NCI-H748 treated with DMSO at 0.1 percent for 48 hours (cell line): ENCODE measurements at places on chromosomes 1 and 21.

GRCh38 chr1:212062832-212063438 lies 27.4 kb downstream of the DTL start:
- DNase-seq: peak; percentile 2

DNA sequence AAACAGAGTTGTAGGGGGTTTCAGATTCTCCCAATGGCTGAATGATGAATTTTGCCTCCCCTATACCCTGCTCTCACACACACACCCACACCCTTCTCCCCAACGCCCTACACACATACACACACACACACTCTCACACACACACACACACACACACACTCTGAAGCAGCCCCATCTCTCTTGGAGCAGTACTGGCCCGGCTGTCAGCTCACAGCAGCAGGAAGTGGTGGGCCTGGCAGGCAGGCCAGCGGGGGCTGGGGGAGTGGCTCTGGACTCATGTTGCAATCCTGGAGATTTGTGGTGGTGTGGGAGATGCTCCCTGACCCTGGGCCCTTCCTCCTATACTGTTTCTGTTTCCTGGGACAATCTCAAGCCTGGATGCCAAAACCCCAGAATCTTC lies 2.2 kb downstream of the IKBKE start:
- no peak for DNase-seq

GRCh38 chr1:84412316-84412942 lies 14.1 kb downstream of the DNASE2B start:
- DNase-seq: no peak

- DNase-seq: no peak
These were observed 3.4 kb downstream of the HCRTR1 start for GRCh38 chr1:31620631-31621497.

GRCh38 chr1:107247679-107248078 lies 106.8 kb downstream of the NTNG1 start:
- no peak for DNase-seq

DNA sequence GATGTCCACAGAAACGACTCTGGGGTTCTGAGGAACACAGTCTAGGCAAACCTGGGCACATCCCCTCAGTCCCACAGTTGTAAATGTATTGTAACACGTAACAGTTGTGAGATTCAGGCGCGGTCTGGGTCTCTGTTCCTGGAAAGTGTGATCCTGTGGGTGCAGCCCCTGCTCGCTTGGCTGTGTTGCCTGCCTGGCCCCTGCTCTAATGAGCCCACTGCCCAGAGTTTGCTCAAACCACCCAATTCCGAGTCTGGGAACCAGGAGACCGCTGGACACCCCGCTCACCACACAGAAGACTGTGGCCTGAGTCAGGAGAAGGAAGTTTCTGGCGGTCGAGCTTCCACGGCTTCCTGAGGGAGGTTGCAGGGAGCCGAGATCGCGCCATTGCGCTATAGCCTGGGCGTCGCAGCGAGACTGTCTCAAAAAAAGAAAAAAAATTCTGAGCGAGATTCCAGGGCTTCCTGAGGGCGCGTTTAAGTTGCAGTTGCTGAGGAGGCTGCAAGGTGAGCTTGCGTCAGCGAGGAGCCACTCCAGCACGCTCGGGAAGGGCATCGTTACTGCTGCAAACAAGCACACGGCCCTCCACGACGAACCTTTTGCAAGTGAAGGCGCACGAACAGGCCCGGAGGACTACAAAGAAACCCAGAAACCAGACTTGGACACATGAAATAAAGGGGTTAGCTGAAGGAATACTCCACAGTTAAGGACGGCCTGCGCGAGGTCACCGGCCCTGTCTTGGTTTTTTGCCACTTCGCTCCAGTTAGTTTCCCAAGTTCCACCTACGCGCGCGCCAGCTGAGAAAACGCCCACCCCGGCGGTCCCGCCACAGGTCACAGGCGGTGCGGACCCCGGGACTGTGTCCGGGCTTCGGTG lies 1.1 kb downstream of the C21orf58 start:
- DNase-seq: peak; percentile 17

DNA sequence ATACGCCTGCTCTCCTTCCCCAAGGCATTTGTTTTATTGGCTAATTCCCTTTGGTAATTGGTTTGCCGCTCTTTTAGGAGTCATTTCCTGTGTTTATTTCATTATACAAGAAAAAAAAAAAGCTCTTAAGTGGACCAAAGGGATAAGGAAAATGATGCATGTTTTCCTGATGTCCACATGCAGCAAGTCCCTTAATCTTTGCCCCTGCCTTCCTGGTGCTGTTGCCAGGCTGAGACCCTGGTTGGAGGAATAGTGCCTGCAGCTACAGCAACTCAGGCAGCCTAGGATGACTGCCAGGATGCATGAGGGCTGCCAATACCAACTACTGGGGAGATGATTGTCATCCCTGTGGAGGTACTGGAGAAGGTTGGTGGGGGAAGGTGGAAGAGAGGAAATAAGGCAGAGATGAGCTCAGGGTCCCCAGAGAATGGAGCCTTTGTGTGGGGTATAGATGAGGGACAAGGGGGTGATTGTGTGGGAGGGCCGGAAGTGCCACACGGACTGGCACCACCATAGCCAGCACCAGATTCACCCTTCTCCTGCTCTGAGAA lies 6.1 kb upstream of the GATAD2B start:
- DNase-seq: no peak

GRCh38 chr1:64453688-64454087 lies 16.2 kb upstream of the CACHD1 start:
- DNase-seq: no peak

DNA sequence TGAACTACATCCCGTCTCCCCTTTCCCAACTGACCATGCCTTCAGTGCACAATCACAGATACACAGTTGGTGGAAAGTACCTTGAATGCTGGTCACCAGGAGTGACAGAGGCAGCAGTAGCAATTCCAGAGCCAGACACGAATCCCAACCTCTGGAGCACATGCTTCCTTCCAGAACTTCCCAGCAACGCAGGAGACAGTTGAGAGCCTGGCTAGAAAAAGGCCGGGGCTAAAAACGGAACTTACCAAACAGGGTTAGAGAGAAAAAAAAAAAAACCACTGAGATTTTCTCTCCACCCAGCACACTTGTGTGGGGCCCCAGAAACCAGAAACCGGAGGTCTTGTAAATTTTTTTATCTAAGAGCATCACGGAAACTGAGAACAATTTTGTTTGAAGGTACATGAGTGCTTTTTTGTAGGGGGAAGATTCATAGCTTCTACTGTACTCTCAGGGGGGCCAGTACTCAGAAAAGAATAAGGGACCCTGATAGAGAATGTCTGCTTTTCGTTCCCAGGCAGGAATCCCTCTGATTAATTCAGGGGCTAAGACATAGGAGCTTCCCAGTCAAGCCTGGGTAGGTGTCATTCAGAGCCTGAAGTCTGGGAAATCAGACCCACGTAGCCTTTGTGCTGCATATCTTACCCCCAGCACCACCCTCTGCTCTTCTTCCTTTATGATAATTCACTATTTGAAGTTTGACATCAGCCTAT lies at the start of gene CD48:
Gene CD48, minus strand, starts transcription at position 221 of the 710 bp plus-strand sequence. Its CDS starts 59 bp downstream, at position 162.
- no peak for DNase-seq
